ENCODE measurements at places on chromosomes 2 and 18. TPM values are rescaled to one million over a fixed set of nuclear protein-coding genes. Genes with fewer than 3 reads are reported as not detected.

DNA sequence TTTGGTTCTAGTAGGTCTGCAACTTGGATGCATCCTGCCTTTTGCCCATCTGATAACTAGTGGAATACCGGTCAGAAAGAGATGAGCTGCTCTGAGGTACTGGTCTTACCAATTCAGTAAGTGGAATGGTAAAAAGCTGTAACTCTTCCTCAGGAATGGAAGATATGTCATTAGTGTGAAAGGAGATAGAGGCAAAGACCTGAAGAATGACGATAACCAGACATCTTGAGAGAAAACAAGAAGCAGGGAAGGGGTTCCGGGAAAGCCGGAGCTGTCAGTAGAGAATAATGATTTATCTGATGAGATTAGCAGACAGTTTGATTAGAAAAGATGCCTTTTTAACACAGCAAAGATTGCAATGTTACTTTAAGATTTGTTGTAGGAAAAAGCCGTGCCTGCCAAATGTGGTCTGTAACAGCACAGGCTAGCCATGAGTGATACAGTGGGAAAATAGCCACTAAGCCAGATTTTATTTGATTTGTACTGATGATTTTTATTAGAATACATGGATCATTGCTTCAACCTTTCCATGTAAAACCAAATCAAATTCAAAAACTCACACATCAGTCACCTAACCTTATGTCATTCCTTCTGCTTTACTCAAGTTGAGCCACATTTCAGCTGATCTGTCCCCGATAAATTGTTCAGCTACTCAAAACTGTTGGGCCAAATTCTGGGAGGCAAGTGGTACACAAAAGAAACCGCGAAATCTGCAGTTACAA lies 110.0 kb downstream of the TCF4 start:
- H3K36me3 ChIP-seq = no peaks in the 10 kb centered on the region
- H3K4me3 ChIP-seq = peak overlapping the region; percentile 86
- H3K27ac ChIP-seq = peak overlapping the region; percentile 94
- peaks cover 2% of the 10 kb centered on the region for H3K27me3 ChIP-seq

DNA sequence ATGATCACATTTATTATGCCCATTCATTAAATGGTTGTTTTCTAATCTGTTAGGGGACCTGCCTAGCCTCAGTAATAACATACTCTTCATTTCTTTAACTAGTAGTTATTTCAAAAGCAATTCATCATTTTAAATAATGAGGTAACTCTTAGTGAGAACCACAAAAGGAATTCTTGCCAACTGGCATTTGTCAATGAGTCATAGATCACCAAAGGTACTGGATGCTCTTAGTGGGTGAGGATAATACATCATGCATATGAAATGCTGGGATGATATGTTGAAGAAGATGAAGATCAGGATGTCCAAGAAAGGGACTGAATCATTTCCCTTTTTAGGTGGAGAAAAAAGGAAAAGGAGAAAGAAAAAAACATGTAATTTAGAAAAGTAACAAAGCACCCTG lies 826.2 kb upstream of the DDX18 start:
- no peaks in the 10 kb centered on the region for H3K36me3 ChIP-seq
- DNase-seq = no peak
- H3K27me3 ChIP-seq = no peaks in the 10 kb centered on the region
- no peak overlapping the region for H3K4me3 ChIP-seq
- no peak overlapping the region for H3K27ac ChIP-seq
- no peaks in the 10 kb centered on the region for H3K4me1 ChIP-seq

- peak overlapping the region; percentile 65 for H3K27ac ChIP-seq
- H3K36me3 ChIP-seq = peaks cover 92% of the 10 kb centered on the region
- peak; percentile 57 for DNase-seq
- no peak overlapping the region for H3K4me3 ChIP-seq
Measured at GRCh38 chr2:190996338-190996946, 17.5 kb downstream of the STAT1 start.

- DNase-seq = no peak
- no peaks in the 10 kb centered on the region for H3K4me1 ChIP-seq
- no peak overlapping the region for H3K27ac ChIP-seq
Measured at GRCh38 chr18:8771930-8772329, 66.6 kb downstream of the MTCL1 start.

DNA sequence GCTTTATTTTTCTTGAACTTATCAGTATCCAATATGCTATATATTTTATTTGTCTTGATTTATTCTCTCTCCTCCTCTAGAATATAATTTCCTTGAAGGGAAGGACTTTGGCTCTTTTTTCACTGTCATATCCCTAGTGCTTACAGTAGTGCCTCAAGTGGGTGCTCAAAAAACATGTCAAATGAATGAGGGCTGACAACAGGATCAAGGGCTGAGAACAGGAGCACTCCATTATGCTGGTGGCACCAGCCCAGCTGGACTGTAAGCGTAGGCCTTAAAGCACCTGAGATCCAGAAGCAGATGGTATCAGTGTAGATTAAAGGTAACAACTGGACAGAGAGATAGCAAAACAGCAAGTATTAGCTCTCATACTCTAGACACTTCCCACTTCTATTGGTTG lies 46.3 kb downstream of the PMS1 start:
- DNase-seq = no peak
- H3K36me3 ChIP-seq = peaks cover 17% of the 10 kb centered on the region
- H3K27ac ChIP-seq = no peak overlapping the region
- no peaks in the 10 kb centered on the region for H3K27me3 ChIP-seq
- no peak overlapping the region for H3K4me3 ChIP-seq

DNA sequence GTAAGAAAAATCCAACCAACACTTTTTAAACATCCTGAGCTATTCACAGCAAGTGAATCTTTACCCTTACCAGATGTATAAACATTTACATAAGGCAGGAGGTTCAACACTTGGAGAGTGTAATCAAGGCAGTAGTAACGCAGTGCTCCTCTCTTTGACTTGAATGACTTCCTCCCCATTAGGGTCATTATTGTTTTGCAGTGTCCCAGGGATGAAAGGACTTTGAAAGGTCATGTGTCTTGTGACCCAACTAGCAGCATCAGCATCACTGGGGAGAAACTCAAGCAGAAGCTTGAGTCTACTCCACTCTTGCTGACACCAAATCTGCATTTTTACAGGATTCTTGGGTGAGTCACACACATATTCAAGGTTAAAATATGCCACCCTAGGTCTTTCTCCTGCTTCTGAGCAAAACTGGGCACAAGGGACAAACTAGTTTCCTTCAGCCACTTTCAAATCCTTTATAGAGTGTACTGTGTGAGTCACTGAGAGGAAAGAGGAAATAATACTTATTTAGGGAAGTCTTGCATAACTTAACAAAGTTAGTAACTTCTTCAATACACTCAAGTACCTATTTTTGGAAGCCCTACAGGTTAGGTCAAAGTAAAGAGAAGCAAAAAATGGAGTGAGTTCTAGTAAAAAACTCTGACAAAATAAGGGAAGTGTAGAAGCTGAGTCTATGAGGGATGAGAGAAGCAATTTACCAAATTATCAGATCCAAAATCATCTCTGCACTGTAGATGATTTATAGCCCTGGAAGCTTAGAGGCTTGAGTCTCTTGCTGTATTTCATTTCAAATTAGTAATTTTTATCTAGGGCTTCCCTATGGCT lies 51.0 kb upstream of the EML4 start:
- no peak for DNase-seq
- H3K36me3 ChIP-seq = peaks cover 15% of the 10 kb centered on the region
- H3K27ac ChIP-seq = peak overlapping the region; percentile 41

DNA sequence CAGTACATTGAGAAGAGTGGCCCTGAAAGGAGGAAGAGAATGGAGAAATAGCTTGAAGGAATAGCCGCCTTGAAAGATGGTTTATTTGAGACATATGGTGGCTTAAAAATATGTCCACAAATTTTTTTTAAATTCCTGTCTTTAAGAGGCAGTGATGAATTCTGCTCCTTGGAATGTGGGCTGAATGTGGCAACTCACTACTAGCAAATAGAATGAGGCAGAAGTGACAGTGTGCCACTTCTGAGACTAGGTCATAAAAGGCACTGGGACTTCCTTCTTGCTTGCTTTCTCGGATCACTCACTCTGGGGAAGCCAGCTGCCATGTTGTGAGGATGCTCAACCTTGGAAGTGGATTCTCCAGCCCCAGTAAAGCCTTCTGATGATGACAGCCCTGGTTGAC lies 67.0 kb downstream of the FAM161A start:
- H3K4me1 ChIP-seq = no peaks in the 10 kb centered on the region
- H3K4me3 ChIP-seq = no peak overlapping the region
- no peaks in the 10 kb centered on the region for H3K36me3 ChIP-seq
- peaks cover 7% of the 10 kb centered on the region for H3K27me3 ChIP-seq

- H3K27ac ChIP-seq = peak overlapping the region; percentile 20
- H3K27me3 ChIP-seq = no peaks in the 10 kb centered on the region
- H3K4me1 ChIP-seq = peaks cover 37% of the 10 kb centered on the region
- H3K36me3 ChIP-seq = no peaks in the 10 kb centered on the region
- no peak overlapping the region for H3K4me3 ChIP-seq
Measured at GRCh38 chr2:218295029-218295428, 2.7 kb upstream of the TMBIM1 start.

- no peak overlapping the region for H3K4me3 ChIP-seq
- H3K27ac ChIP-seq = no peak overlapping the region
- H3K27me3 ChIP-seq = peaks cover 3% of the 10 kb centered on the region
- H3K36me3 ChIP-seq = no peaks in the 10 kb centered on the region
- DNase-seq = no peak
- peaks cover 3% of the 10 kb centered on the region for H3K4me1 ChIP-seq
Measured at GRCh38 chr2:217710211-217710765, 292.5 kb downstream of the TNS1 start.

DNA sequence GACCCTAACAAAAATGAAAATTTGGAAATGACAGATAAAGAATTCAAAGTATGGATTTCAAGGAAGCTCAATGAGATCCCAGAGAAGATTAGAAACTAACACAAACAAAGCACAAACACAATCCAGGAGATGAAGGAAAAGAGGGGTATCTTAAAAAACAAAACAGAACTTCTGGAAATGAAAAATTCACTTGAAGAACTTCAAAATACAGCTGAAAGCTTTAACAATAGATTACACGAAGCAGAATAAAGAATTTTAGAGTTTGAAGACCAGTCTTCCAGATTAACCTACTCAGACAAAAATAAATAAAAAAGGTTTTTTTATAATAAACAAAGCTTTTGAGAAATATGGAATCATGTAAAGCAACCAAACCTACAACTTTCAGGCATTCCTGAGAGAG lies 671.8 kb upstream of the SLC39A10 start:
- H3K36me3 ChIP-seq = no peaks in the 10 kb centered on the region
- H3K4me1 ChIP-seq = no peaks in the 10 kb centered on the region
- DNase-seq = no peak
- H3K27me3 ChIP-seq = no peaks in the 10 kb centered on the region
- no peak overlapping the region for H3K27ac ChIP-seq
- no peak overlapping the region for H3K4me3 ChIP-seq

DNA sequence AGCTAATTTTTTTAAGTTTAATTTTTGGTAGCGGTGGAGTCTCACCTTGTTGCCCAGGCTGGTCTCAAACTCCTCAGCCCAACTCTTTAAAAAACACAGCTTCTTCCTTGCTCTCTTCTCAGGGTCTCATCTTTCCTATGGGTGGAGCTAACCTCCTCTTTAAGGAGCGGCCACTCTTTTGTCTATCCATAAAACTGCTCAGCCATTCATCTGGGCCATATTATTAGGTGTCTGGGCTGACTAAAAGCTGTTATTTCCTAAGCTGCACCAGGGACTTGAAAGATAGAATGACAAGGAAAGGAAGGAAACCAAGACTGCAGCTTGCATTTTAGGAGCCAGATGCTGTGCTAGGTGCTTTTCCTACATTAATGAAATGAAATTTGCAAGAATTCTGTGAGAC lies 35.8 kb upstream of the THOC1 start:
- DNase-seq = no peak
- H3K4me1 ChIP-seq = no peaks in the 10 kb centered on the region
- H3K27ac ChIP-seq = no peak overlapping the region
- peaks cover 5% of the 10 kb centered on the region for H3K27me3 ChIP-seq
- H3K4me3 ChIP-seq = no peak overlapping the region
- no peaks in the 10 kb centered on the region for H3K36me3 ChIP-seq

DNA sequence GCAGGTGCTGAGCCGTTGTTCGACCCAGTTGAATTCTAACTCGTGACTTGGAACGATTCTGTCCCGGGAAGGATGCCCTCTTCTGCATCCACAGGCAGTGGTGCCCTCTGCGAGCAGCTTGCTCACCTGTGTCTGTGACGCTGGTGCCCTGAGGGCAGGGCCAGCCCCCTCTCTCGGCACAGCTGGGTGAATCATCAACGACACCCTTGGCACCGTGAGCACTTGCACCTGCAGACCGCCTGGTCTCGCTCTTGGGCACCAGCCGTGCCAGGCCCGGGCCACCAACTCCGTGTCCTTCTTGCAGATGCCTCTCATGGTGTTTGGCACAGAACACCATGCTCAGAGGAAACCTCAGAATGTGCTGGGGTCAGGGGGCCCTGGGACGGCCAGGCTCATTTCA lies 75.0 kb downstream of the SLC66A2 start:
- no peak overlapping the region for H3K27ac ChIP-seq
- DNase-seq = no peak
- no peaks in the 10 kb centered on the region for H3K36me3 ChIP-seq

- H3K27me3 ChIP-seq = no peaks in the 10 kb centered on the region
- peak; percentile 10 for DNase-seq
- H3K4me3 ChIP-seq = no peak overlapping the region
Measured at GRCh38 chr2:108911807-108912628, 77.0 kb downstream of the EDAR start.

GRCh38 chr18:25019086-25019860 lies 332.7 kb downstream of the ZNF521 start:
- no peaks in the 10 kb centered on the region for H3K4me1 ChIP-seq
- H3K4me3 ChIP-seq = no peak overlapping the region
- no peak for DNase-seq
- no peaks in the 10 kb centered on the region for H3K27me3 ChIP-seq

- no peak overlapping the region for H3K27ac ChIP-seq
- H3K4me1 ChIP-seq = no peaks in the 10 kb centered on the region
- H3K27me3 ChIP-seq = no peaks in the 10 kb centered on the region
- H3K4me3 ChIP-seq = no peak overlapping the region
- H3K36me3 ChIP-seq = no peaks in the 10 kb centered on the region
Measured at GRCh38 chr18:42255908-42256765, 301.1 kb downstream of the PIK3C3 start.

DNA sequence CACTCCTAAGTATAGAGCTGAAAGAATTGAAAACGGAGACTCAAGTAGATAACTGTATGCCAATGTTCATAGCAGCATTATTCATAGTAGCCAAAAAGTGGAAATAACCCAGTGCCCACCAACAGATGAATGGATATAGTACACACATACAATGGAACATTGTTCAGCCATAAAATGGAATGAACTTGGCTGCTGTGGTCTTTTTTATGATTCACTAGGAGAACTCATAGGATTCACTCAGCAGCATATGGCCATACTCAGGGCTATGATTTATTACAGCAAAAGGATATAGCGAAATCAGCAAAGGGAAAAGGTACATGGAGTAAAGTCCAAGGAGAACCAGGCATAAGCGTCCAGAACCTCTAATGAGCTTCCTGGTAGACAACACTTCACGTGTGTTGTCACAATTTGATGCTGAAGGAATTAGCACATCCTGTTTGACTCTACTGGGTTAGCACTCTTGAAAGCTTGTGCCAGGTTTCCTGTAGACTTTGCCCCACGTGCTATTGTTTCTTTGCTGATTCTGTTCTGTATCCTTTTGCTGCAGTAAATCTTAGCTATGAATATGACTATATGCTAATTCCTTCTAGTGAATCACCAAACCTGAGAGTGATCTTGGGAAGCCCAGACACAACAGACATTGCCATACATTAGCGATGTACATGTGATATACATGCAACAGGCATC lies 15.7 kb downstream of the SPC25 start:
- DNase-seq = no peak
- no peaks in the 10 kb centered on the region for H3K27me3 ChIP-seq
- H3K4me3 ChIP-seq = no peak overlapping the region
- H3K4me1 ChIP-seq = no peaks in the 10 kb centered on the region
- H3K27ac ChIP-seq = no peak overlapping the region

Gene LRATD1
- total RNA-seq = not detected

Gene IL36RN
- not detected for total RNA-seq

Gene IFIH1
- 37.3 TPM for total RNA-seq

Gene MCEE
- total RNA-seq = 14.7 TPM

Data from activated CD8-positive, alpha-beta T cell treated with anti-CD3 and anti-CD28 coated beads, Interleukin-2, amount 10 ng/mL, durations not matched to agents 7 days and 5 days (primary cell).